COLO829 (cell line): ENCODE measurements at places on chromosomes 5 and 9.

DNA sequence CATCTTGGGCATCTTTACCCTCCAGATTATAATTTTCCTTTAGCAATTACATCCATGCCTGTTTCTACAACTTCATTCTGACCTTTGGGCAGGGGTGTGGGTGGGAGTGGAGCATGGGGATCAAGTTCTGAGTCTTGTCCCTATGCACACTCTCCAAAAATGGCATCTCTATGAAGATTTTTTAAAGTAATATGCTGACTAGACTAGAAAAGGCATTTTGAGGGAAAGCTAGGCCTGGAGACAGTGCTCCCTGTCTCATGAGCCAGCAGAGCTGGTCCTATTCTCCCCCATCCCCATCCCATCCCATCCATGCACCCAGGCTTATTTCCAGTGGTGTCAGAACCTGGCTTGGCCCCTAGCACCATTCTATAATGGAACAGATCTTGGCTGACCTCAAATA lies 398.0 kb upstream of the SLC24A2 start:
- DNase-seq, result no peak

DNA sequence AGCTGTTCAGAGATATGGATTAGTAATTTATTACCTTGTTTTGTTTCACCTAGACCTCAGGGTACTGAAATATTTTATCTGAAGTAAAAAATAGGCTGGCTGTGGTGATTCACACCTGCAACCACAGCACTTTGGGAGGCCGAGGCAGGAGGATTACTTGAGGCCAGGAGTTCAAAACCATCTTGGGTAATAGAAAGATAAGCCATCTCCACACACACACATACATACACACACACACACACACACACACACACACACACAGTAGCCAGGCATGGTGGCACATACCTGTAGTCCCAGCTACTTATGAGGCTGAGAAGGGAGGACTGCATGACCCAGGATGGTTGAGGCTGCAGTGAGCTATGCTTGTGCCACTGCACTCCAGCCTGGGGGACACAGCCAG lies 3.7 kb downstream of the ANXA2R start:
- no peak for DNase-seq

GRCh38 chr5:142814122-142814521 lies 43.9 kb downstream of the ARHGAP26 start:
- DNase-seq, result no peak

DNA sequence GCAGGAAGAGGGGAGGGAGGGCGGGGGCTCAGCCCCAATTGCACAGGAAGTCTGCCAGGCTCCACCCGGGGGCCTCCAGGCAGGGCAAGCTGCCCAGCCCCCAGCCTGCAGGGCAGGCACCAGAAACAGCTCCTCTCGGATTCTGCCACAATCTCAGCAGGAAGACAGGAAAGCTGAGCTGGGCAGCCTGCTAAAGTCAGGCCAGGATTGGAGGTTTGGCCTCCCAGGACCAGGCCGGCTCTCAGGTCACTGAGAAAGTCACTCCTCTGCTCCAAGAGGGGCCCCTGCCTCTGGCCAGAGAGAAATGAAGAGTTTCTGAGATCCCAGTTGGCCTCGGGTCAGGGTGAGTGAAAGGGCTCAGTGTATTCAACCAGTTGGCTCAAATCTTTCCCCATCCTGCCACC lies 54.6 kb upstream of the STXBP1 start:
- DNase-seq, result peak; percentile 75

DNA sequence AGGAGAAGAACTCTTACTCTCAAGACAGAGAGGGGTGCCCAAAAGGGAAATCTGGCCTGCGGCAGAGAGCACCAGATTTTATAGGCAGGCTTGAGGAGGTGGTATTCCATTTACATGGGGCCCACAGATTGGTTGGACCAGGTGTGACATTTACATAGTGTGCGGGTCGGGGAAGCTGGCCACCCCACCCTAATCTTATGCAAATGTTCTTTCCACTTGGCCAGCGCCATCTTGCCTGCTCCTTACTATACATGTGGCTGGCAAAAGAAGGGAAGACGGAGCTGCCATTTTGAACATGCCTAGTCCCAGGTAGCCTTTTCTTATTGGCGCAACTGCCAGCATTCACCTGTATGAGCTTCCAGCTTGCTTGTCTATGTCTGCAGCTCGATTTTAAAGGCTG lies 34.8 kb downstream of the PLEKHG4B start:
- DNase-seq, result no peak

DNA sequence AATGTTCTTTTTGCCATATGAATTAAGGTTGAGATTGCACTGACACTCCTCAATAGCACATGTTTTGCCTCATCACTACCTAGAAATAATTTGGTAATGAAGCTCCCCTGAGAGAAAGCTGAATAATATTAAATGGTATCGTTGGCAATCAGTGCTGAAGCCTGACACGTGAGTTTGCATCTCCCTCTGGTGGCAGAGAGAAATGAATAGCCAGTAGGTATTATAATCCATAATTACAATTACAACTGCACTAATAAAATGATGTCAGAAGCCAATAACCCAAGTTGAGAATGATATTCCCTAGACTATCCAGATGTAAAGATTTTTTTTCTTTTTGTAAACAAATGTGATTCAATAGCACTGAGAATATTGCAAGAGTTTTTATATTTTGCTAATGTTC lies 700.3 kb downstream of the PTPRD start:
- DNase-seq, result peak; percentile 2

- no peak for DNase-seq
Measured at GRCh38 chr9:127194881-127195713, 69.5 kb upstream of the GARNL3 start.

DNA sequence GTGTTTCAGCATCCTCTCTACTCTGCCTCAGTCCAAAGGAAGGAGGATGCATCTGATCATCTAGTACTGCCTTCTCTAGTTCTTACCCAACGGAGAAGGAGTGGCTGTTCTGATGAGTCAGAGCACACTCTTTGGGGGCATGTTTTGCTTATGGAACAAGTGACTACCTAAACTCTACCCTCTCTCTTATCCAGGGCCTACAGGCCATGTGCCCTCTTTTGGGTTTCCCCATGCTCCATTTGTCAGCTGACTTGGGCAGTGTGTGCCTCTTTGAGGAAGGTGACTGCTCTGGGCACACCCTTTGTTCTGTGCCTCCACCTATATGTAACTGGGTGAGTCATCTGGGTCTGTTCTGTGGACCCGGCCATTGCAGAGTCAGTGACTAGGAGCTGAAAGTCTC lies 89.6 kb upstream of the BNC2 start:
- no peak for DNase-seq

DNA sequence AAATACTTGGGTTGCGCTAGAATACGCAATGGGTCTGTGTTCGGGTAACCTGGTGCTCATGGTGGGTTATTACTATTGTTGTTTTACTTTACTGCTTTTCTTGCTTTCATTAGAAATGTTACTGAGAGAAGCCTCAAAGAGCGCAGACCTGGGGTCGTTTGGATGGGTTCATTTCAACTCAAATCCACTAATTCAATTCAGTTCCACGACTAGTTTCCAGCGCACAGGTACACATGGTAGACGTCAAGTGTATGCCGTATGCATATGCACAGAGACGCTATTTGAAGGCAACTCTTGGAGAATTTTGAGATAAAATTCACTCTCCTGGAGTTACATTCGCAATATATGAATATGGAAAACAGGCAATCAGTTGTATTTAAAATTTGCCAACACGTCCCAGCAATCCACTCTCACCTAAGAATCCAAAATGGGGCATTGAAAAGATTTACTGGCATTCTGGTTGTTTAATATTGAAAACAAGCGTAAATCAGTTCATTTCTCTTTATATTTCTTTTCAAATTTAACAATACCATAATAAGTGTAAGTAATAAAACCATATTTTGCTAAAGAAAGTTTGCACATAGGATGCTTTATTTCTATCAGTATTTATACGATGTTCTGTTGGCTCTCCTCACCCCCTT lies 4.4 kb upstream of the PAX5 start:
- DNase-seq, result no peak

- DNase-seq, result no peak
Measured at GRCh38 chr9:128685636-128686489, 3.2 kb upstream of the SET start.

- no peak for DNase-seq
Measured at GRCh38 chr5:60687927-60688720, 11.8 kb downstream of the DEPDC1B start.

DNA sequence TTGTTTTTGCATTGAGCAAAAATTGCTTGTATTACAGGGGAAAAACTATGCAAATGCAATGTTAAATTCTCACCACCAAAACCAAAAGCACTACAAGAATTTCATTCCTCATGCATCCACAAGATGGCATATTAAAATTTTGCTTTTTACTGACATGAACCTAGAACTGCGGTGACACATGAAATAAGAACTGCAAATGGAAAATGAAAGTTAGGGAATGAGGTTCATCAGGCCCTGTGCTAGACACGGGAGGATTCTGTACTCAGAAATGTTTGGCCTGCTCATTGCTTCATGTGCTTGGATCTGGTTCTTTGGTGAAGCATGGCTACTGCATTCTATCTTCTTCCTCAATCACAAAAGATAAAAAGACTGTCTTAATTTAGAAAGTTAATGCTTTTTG lies 9.1 kb upstream of the RFK start:
- DNase-seq, result peak; percentile 48

DNA sequence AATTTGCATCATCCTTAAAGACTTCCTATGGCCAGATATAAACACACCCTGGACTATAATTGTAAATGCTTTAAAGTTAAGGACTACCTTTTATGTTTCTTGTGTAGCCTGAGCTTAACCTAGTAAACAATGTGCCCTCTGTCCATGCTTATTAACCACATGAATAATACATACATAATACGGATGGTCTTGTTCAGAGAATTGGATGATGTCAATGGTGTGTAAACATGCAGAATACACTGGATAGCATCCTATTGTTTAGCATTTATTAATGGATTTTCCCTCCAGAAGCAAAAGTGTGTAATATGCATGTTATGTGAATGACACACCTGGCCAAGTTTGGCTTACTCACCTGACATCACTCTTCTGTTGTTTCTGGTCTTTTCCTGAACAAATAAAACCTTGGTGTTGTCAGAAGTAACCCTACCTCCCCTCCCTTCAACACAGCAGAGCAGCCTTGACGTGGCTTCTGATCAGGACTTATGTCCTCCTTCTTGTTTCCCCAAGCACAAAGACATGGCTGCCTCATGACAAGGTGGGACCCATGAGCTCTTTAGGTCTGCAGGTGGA lies 517.9 kb downstream of the MTRR start:
- DNase-seq, result peak; percentile 6
